ENCODE measurements at places on chromosomes 11 and 22.

DNA sequence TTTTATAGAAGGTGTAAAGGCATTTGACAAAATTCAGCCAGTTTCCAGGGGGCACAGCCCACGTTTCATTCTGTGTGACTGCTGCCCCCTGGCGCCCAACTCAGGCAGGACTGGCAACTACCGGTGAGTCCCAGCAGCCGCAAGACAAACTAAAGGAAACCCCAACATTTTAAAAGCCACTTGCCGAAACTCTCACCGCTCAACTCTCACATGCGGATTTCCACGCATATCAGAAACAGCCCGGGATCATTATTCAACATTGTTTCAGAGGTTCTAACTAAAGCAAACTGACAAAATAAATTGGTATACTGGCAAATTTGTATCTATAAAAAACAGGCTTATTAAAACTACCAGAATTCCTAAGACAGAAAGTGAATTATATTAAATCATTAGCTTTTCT lies 48.2 kb downstream of the MORC2 start:
- peak; percentile 34 for DNase-seq

DNA sequence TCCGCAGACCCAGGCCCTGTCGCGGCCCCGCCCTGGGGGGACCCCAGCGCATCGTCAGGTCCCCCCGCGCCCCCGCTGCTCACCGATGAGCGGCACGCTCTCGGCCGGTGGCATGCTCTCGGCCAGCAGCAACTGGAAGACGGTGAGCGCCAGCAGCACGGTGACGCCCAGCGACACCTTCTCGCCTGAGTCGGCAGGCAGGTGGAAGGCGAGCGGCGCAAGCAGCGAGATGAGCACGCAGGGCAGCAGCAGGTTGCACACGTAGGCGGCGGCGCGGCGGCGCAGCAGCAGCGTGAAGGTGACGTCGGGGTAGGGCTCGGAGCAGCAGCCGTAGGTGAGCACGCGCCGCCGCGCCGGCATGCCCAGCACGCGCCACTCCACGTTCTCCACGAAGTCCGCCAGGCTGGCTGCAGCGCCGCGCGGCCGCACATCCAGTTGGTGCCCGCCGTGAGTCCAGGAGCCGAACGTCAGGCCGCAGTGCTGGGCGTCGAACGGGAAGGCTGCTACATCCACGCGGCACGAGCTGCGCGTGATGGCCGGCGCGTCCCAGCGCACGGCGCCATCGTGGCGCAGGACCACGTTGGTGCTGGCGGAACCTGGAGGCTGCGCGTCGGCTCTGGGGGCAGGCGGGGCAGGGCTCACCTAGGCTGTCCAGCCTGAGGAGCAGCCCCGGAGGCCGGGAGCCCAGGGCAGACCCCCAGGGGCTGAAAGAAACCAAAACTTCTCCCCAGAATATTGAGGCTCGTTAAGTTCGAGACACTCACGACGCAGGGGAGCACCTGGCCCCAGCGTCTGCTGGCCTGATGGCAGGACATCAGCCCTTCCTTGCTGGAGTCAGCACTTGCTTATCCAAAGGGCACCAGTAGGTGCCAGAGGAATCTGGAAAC lies 3.8 kb downstream of the CHRNA10 start:
- DNase-seq = no peak

DNA sequence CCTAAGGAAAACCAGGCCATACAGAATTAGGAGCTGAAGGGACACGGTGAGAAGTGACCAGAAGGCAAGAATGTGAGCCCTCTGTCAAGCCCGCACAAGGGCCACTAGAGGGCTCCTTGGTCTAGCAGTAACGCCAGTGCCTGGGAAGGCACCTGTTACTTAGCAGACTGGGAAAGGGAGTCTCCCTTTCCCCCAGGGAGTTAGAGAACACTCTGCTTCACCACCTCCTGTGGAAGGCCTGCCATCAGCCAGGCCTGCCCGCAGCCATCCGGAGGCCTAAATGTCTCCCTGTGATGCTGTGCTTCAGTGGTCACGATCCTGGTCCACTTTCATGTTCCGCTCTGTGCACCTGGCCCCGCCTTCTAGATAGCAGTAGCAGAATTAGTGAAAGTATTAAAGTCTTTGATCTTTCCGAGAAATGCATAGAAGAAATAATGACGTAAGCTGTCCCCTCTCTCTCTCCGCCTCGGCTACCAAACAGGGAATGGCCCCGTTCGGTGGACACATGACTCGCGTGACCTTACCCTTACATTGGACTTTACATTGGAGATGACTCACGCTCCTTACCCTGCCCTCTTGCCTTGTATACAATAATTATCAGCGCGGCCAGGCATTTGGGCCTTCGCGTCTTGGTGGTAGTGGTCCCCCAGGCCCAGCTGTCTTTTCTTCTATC lies 10.7 kb upstream of the GSTP1 start:
- DNase-seq = peak; percentile 86

- no peak for DNase-seq
Observed at GRCh38 chr11:35711173-35711910, 48.8 kb downstream of the TRIM44 start.
